ENCODE measurements at places on chromosomes 2 and 18. TPM values are rescaled to one million over a fixed set of nuclear protein-coding genes. Genes with fewer than 3 reads are reported as not detected.
A peak's percentile ranks its signal among the peaks of the same experiment; 100 is the strongest.

DNA sequence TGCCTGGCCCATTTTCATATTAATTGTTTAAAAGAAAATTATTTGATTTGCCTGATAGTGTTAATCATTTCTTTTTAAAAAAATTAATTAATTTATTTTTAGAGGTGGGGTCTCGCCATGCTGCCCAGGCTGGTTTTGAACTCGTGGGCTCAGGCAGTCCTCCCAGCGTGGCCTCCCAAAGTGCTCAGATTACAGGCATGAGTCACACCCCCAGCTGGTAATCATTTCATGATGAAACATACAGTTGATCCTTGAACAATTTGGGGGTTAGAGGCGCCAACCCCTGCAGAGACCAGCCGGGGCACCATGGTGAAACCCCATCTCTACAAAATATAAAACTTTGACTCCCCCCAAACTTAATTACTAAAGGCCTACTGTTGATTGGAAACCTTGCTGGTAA lies 7.9 kb downstream of the GPN1 start:
- no peak for DNase-seq
- H3K36me3 ChIP-seq = peaks cover 65% of the 10 kb centered on the region
- H3K27ac ChIP-seq = no peak overlapping the region
- H3K4me1 ChIP-seq = no peaks in the 10 kb centered on the region

DNA sequence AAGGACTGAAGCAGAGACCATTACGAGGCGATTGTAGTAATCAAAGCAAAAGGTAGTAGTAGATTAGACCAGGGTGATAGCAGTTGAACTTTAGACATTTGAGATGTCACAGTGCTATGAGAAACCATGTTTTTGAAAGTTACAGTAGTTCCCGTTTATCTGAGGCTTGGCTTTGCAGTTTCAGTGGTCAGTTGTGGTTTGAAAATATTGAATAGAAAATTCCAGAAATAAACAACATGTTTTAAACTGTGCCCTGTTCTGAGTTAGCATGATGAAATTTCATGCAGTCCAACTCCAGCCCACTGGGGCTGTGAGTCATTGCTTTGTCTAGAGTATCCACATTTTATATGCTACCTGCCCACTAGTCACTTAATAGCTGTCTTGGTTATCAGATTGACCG lies 47.5 kb downstream of the ZNF638 start:
- DNase-seq = peak; percentile 80
- H3K36me3 ChIP-seq = peaks cover 56% of the 10 kb centered on the region
- peaks cover 7% of the 10 kb centered on the region for H3K4me1 ChIP-seq
- peak overlapping the region; percentile 6 for H3K27ac ChIP-seq
- no peaks in the 10 kb centered on the region for H3K27me3 ChIP-seq
- H3K4me3 ChIP-seq = no peak overlapping the region

GRCh38 chr18:8654503-8655451 lies 45.5 kb downstream of the RAB12 start:
- H3K27ac ChIP-seq = no peak overlapping the region
- H3K4me3 ChIP-seq = no peak overlapping the region
- peak; percentile 43 for DNase-seq
- H3K27me3 ChIP-seq = peaks cover 25% of the 10 kb centered on the region
- H3K36me3 ChIP-seq = no peaks in the 10 kb centered on the region

GRCh38 chr2:3467654-3468053 lies 51.7 kb downstream of the ADI1 start:
- H3K36me3 ChIP-seq = peaks cover 12% of the 10 kb centered on the region
- peaks cover 3% of the 10 kb centered on the region for H3K4me1 ChIP-seq
- no peak overlapping the region for H3K4me3 ChIP-seq
- H3K27me3 ChIP-seq = no peaks in the 10 kb centered on the region
- no peak overlapping the region for H3K27ac ChIP-seq
- no peak for DNase-seq

GRCh38 chr2:208175840-208176153 lies 12.4 kb upstream of the CRYGA start:
- no peak for DNase-seq
- no peaks in the 10 kb centered on the region for H3K36me3 ChIP-seq
- H3K27ac ChIP-seq = no peak overlapping the region
- no peaks in the 10 kb centered on the region for H3K27me3 ChIP-seq
- no peaks in the 10 kb centered on the region for H3K4me1 ChIP-seq

- H3K27ac ChIP-seq = no peak overlapping the region
- no peaks in the 10 kb centered on the region for H3K4me1 ChIP-seq
- DNase-seq = no peak
- no peaks in the 10 kb centered on the region for H3K36me3 ChIP-seq
- no peak overlapping the region for H3K4me3 ChIP-seq
Measured at GRCh38 chr2:146741260-146741659, 1103.6 kb upstream of the ACVR2A start.

DNA sequence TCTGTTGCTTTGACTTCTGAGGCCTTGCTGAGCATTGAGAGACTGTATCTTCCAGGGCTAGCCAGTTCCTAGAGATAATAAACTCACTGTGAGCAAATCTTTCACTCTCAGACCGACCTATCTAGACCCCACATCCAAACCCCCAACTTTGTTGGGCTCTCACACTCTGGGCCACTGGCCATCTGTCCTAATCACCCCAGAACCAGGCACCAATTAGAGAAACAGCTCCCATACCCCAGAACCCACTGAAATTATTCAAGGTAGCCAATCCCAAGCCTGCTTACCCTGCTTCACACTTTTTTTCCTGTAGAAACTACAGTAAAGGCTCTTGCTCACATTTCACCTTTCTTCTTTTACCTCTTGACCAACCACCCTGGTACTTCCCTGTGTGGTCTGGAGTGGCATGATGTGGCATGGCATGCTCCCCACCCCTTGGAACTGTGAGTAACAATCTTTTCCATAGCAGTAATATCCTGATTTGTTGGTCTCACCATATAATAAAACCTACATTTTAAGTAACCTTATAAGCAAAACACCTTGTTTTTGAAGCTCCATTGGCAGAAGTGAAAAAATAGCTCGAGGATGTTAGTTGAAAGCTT lies 55.2 kb downstream of the ANKRD12 start:
- DNase-seq = no peak
- no peak overlapping the region for H3K4me3 ChIP-seq
- no peaks in the 10 kb centered on the region for H3K27me3 ChIP-seq
- no peaks in the 10 kb centered on the region for H3K4me1 ChIP-seq
- H3K27ac ChIP-seq = no peak overlapping the region

- H3K27ac ChIP-seq = no peak overlapping the region
- no peaks in the 10 kb centered on the region for H3K27me3 ChIP-seq
- H3K4me3 ChIP-seq = no peak overlapping the region
- H3K36me3 ChIP-seq = peaks cover 18% of the 10 kb centered on the region
- H3K4me1 ChIP-seq = no peaks in the 10 kb centered on the region
Measured at GRCh38 chr2:159399716-159400415, 113.4 kb upstream of the WDSUB1 start.

DNA sequence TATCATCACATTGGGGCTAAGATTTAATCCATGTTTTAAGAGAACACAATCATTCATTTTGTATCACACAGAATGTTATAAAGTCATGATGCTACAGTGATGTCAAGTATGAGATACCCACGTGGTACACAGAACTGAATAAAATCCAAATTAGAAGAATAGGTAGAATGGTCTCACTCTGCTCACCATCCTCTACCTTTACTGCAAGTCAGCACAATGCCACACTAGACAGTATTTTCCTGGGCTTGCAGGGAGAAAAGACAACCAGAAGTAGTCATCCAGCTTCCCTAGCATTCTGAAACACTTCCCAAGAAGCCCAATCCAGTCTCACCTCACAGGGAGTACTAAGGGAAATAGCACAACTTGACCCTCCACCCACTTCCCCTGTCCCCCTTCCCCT lies 856.2 kb upstream of the NRXN1 start:
- no peak overlapping the region for H3K4me3 ChIP-seq
- H3K36me3 ChIP-seq = no peaks in the 10 kb centered on the region
- no peaks in the 10 kb centered on the region for H3K4me1 ChIP-seq
- no peaks in the 10 kb centered on the region for H3K27me3 ChIP-seq

GRCh38 chr2:1594373-1595171 lies 149.7 kb downstream of the PXDN start:
- no peaks in the 10 kb centered on the region for H3K27me3 ChIP-seq
- no peak for DNase-seq
- H3K4me3 ChIP-seq = no peak overlapping the region

DNA sequence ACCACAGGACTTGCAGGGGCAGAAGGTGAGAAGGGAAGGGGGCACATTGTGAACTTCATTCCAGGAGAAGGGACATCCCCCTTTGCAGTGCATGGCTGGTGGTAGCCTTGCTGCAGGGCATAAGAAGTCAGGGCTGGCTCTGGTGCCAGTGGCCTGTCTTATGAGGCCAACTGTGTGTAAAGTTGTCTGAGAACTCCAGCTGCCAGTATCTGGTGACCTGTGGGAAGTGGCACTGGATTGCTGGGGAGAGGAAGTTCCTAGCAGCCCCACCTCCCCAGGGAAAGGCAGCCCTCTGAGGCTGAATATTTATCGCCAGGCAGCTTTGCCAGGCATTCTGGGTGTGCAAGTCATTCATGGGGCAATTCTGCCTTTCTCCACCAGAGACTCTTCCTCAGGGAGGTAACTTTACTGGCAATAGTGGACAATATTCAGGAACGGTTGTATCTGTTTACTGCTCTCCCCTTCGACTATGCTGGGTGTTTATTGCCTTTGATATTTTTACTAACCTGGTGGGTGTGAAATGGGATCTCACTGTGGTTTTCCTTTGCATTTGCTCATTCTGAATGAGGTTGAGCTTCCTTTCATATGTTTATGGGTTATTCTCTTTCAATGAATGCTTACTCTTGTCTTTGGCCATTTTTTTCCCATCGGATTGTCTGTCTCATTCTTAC lies 12.3 kb downstream of the TRPM8 start:
- H3K4me3 ChIP-seq = no peak overlapping the region
- no peaks in the 10 kb centered on the region for H3K36me3 ChIP-seq

- peak; percentile 63 for DNase-seq
- H3K36me3 ChIP-seq = no peaks in the 10 kb centered on the region
- no peak overlapping the region for H3K27ac ChIP-seq
- no peaks in the 10 kb centered on the region for H3K27me3 ChIP-seq
- no peak overlapping the region for H3K4me3 ChIP-seq
Measured at GRCh38 chr2:102055346-102055990, 63.7 kb downstream of the IL1R2 start.

- no peak overlapping the region for H3K27ac ChIP-seq
- H3K4me1 ChIP-seq = peaks cover 11% of the 10 kb centered on the region
- no peaks in the 10 kb centered on the region for H3K36me3 ChIP-seq
- no peaks in the 10 kb centered on the region for H3K27me3 ChIP-seq
Measured at GRCh38 chr18:11672198-11672597, 16.9 kb upstream of the GNAL start.

DNA sequence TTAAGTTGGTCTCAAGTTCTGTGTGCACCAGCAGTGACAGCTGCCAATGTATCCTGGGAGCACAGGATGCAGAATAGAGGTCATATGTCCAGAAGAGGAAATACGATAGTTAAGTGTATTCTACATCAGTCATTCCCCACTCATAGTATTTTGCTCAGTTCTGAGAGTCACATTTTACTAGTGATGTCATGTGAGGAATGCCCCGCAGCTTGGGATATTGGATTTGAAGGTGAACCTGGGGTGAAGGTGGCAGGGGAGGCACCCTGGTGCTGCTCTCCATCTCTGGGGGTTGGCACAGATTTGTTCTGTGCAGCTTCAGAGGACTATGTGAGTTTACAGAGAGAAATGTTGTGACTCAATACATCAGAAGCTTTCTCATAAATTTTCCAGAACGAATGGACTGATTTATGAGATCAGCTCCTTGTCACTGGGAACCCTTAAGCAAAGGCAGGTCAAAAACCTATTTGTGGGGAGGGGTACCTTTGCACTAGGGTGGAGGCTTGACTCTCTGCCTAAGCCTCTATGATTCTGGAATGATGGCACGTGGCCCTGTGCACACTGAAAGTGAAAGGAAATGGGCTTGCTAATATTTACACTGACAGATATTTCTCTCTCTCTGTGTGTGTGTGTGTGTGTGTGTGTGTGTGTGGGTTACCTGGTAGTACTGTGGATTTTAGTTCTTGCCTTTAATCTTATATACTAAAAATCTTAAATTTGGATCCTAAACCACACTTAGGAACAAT lies 95.9 kb downstream of the NEB start:
- no peak for DNase-seq
- H3K27me3 ChIP-seq = no peaks in the 10 kb centered on the region
- H3K36me3 ChIP-seq = no peaks in the 10 kb centered on the region
- no peak overlapping the region for H3K27ac ChIP-seq
- H3K4me3 ChIP-seq = no peak overlapping the region

- no peak for DNase-seq
- H3K4me3 ChIP-seq = no peak overlapping the region
- no peaks in the 10 kb centered on the region for H3K36me3 ChIP-seq
- no peak overlapping the region for H3K27ac ChIP-seq
- peaks cover 6% of the 10 kb centered on the region for H3K4me1 ChIP-seq
- H3K27me3 ChIP-seq = no peaks in the 10 kb centered on the region
Measured at GRCh38 chr2:18074476-18074875, 196.0 kb downstream of the KCNS3 start.

- no peaks in the 10 kb centered on the region for H3K27me3 ChIP-seq
- H3K4me3 ChIP-seq = no peak overlapping the region
- H3K36me3 ChIP-seq = no peaks in the 10 kb centered on the region
- H3K4me1 ChIP-seq = peaks cover 34% of the 10 kb centered on the region
- DNase-seq = no peak
- H3K27ac ChIP-seq = no peak overlapping the region
Measured at GRCh38 chr2:145751155-145751554, 1231.2 kb upstream of the ZEB2 start.

DNA sequence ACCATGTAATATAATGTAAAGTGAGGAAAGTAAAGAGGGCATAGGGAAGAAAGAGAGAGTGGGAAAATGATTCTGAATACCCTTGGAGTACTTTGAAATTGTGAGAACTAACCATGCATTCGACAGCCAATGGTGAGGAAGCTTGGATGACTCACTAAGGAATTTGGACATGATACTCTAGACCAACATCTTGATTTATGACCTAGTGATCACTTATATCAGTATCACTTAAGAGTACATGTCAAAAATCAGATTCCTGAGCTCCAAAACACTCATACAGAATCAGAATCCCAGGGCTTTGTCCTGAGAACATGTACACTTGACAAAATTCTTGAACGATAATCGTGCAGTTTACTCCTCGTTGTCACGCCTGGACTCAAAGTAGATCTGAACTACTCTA lies 1899.8 kb upstream of the PIK3C3 start:
- H3K4me3 ChIP-seq = no peak overlapping the region
- no peak for DNase-seq
- H3K4me1 ChIP-seq = no peaks in the 10 kb centered on the region
- H3K36me3 ChIP-seq = no peaks in the 10 kb centered on the region
- H3K27me3 ChIP-seq = no peaks in the 10 kb centered on the region
- no peak overlapping the region for H3K27ac ChIP-seq

The MRPS5 gene
- total RNA-seq = 116 TPM

The GAL3ST2 gene
- total RNA-seq = 0.18 TPM

The NYAP2 gene
- not detected for total RNA-seq

The SETBP1 gene
- 10.7 TPM for total RNA-seq

The GREB1 gene
- 32.6 TPM for total RNA-seq

The FAM228A gene
- total RNA-seq = 1.7 TPM

The TBR1 gene
- total RNA-seq = 0.48 TPM

The HOXD4 gene
- total RNA-seq = not detected

The SPEG gene
- total RNA-seq = 275 TPM

The ZBTB14 gene
- 13.8 TPM for total RNA-seq

The MC2R gene
- total RNA-seq = not detected
